ENCODE measurements at places on chromosomes 12 and 14. TPM values are rescaled to one million over a fixed set of nuclear protein-coding genes. Genes with fewer than 3 reads are reported as not detected.

DNA sequence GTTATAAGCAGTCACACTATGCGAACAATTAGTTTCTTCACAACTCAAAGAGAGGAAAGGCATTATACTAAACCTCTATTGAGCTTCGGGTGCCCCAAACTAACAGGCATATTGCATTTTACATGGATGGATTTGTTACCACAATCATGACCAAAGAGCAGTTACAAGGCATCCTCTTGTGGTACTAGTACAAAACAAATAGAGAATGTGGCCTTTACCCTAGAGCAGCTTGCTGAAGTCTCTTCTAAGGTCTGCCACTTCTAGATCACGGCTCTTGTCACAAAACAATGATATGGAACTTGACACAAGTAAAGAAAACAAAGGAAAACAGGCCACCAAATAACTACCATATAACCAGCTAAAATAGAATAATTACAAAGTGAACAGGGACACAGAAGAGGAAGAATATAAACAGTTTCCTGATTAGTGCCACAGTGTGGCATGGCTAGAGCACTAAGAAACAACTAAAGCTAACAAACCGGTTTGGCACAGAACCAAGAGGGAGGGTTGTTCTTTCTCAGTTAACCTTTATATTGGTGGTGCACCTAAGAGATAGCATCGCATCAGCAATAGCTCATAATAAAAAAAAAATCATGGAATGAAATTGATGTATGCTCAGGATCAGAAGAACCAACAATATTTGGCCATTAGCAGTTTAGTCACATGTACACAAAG lies 209.7 kb upstream of the ATP2B1 start:
- DNase-seq: no peak

The ULK1 gene
- polyA plus RNA-seq: 20.5 TPM

The SIX4 gene
- polyA plus RNA-seq: 6.5 TPM

DNA sequence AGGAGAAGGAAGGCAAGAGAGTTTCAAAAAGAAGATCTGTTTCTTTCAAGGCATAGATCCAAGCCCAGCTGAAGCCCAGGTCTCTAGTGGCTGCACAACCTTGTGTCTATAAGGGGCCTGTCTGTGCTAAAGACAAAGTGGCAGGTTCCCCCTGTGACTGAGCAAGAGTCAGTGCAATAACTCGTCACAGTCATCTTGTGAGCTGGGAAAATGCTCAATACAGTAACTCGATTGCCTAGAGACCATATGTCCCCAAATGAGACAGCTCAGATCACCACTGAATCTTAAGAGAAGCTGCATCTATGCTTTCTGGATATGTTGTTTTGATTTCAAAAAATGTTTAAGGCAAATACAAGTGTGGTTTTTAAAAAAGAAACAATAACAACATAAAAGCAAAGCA lies 24.2 kb downstream of the ST8SIA1 start:
- no peak for DNase-seq

The SMIM41 gene
- polyA plus RNA-seq: 0.39 TPM

- no peak for DNase-seq
Measured at GRCh38 chr14:69351385-69351784, 46.7 kb downstream of the ERH start.

DNA sequence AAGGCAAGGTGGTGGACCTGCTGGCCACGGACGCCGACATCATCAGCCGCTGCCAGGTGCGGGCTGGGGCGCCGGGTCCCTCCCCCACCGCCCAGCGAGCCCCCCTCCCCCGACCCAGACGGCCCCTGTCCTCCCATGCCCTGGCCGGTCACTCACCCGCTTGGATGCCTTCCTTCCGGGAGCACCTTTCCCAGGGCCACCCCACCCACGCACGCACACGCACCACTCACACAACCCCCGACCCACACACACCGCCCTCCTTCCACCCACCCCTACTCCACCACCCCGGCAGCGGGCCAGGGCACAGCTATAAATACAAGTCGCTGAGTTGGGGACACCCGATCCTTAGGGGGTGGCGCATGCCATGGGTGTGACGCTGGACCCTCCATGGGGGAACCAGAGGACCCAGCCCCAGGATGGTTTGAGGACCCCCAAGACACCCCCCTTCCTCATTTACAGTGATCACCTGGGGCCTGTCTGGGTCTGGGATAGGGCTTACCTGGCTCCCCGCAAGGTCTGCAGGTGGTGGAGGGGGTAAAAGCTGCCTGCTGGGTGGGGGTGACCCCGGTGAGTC lies 465 bp downstream of the ADSS1 start:
- no peak for DNase-seq

The DGLUCY gene
- 72.6 TPM for polyA plus RNA-seq
